ENCODE measurements at places on chromosomes 16 and 17.

DNA sequence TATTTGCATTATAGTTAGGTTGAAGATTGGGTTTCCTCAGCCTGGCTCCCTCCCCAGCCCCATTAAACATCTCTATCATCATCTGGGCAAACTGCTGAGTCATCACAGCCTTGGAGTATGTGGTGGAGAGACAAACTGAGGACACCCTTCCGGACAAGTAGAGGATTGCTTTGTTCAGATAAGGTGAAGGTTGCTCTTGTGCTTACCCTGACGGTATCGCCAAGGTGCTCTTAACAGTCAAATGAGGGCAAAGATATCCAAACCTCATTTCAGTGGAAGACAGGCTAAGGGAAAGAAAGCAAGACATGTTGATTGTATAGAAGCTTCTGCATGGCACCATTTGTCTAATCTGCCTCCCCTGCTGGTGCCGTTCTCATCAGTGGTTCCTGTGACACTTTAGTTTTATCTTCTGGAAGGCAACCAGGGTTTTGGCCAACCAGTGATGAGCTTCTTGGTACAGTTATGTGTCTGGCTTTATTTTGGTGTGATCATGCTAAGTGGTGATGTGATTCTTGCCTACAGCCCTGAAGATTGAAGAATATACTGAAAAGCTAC lies 56.9 kb upstream of the LGALS9 start:
- DNase-seq: no peak

DNA sequence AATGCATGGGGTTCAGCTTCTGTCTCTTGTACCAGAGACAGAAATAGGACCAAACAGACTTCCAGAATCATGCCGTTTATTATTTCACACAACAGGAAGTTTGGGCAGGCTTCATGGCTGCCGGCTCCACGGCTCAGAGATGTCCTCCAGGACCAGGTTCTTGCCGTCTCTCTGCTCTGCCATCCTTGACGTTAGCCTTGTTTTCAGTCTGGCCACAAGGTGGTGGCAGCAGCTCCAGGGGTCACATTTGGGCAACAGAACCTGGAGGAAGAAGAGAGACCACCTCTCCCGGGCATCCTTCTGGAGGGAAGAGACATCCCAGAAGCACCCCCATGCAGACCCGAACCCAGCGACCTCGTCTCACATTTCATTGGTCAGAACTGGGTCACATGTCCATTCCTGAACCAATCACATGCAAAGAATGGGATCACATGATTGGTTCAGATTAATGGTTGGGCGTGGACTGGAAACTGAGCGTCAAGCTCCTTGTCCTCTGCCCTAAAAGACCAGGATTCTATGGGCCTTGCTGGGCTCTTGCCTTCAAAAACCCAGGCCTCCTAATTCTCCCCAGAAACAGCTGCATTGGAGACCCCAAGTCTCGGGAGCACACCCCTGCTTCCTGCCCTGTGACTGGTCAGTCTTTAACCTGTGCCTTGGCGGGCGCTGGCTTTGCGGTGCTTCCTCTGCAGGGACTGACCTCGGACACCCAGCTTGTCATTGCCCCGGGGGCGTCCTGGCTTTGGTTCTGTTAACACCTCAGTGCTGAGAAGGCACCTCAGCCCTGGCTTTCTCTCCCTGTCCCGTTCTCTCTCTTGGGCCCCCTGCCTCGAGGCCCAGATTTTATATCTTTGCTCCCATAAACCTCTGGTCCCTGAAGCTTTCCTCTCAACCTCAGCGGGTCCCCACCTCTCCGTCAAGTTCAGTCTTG lies 63.3 kb downstream of the IRF8 start:
- DNase-seq: no peak

DNA sequence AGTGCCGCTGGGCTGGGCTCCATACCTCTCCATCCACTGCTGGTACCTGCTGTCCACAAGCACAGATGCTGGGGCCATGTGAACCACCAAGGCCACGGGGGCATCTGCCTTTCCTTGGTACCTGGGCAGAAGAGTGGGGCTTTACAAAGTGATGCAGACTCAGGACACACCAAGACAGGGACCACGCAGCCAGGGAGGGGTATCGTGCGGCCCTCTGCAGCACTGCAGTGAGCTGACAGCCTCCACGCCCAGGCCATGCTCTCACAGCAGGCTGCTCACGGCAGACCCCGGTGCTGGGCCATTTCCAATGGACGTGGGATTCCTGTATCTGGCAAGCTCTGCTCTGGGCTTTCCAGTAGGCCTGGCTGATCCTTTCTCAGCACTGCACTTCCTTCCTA lies 14.4 kb downstream of the ELAC2 start:
- no peak for DNase-seq

GRCh38 chr16:23293016-23293415 lies 9.1 kb upstream of the SCNN1B start:
- no peak for DNase-seq

GRCh38 chr17:11330826-11331225 lies 89.8 kb downstream of the SHISA6 start:
- peak; percentile 22 for DNase-seq

- no peak for DNase-seq
Observed at GRCh38 chr17:45029758-45030423, 21.5 kb downstream of the DCAKD start.

DNA sequence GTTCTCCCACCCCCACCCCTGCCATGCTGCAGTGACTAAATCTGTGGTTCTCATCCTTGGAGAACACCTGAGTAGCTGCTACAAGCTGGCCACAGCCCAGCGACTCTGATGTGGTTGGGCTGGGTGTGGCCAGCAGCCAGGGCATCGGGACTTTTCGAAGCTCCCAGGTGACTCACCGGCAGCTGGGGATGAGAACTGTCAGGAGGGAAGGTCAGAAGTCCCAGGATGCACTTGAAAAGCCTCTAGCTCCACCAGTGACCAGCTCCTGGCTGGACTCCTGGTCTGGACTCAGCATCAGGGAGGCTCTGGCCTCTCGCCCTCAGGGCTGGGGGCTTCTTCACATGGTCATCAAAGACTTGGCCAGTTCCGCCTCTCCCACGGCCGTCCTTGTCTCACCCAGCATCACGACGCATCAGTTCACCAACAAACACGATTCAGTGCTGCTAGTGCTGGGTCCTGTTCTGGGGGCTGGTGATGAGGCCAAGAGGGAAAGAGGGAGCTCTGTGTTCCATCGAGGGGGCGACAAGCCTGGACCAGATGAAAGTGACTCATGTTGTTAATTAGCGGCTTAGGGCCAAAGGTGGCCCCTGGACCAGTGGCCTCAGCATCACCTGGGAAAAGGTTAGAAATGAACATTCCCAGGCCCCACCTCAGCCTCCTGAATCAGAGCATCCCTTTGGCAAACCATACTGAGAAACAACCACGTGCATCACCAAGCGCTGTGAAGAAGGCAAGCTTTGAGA lies 3.9 kb upstream of the C17orf99 start:
- peak; percentile 64 for DNase-seq

DNA sequence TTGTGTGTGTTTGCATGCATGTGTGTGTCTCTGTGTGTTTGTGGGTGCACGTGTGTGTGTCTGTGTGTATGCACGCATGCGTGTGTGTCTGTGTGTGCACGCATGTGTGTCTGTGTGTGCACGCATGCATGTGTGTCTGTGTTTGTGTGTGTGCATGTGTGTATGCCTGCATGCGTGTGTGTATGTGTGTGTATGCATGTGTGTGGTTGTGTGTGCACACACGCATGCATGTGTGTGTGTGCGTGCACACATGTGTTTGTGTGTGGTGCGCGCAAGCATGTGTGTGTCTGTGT lies 239.9 kb upstream of the TNRC6C start:
- no peak for DNase-seq

- no peak for DNase-seq
Observed at GRCh38 chr16:8388684-8389083, 201.6 kb downstream of the TMEM114 start.

DNA sequence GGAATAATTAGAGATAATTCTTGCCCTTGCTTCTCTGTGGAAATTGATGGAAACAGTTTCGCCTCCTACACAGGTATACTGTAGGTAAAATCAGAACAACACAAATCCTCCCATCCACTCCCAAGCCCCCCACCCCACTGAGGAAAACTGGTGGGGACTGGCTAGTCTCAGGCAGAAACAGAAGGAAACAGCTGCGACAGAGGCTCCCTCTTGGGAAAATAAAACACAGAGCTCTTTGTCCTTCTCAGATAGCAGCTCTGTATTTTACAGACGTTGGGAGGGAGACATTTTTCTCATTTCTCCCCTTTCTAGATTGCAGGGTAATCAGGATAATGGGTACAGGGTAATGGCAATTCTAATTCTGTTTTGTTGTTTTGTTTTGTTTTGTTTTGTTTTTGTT lies 1.1 kb downstream of the SLFN13 start:
- DNase-seq: no peak

GRCh38 chr16:31143694-31144148 lies 6.1 kb downstream of the PRSS36 start:
- DNase-seq: no peak

DNA sequence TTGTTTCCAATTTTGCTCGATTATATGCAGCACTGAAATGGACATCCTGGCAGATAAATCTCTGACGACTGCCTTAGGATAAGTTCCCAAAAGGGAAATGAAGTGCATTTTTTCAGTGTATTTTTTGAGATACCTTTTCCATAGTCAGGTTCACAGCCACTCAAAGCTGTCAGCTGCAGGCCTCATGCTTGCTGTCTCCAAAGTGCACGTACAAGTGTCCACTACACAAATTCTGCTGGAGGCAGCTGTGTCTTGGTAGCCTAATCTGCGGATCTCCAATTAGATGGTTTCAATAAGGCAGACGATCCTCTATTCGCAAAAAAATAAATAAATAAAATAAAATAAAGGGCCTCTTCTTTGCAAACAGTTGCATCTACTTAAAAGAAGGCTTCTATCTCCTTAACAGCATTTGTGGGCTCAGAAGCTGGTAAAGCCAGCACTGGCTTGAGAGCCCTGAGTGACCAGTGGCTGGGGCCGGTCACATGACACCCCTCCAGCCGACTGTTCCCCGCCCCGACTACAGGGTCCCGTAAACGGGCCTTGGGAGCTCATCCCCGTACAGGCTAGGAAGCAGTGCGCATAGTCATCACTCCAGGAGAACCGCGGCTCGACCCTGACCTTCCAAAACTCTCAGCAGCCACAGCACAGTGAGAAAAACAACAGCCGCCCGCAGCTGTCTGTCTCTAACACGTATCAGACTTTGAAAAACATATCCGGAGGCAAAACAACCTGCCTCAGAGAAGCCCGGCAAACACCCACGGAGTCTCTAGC lies 18.8 kb downstream of the RPH3AL start:
- DNase-seq: peak; percentile 64

DNA sequence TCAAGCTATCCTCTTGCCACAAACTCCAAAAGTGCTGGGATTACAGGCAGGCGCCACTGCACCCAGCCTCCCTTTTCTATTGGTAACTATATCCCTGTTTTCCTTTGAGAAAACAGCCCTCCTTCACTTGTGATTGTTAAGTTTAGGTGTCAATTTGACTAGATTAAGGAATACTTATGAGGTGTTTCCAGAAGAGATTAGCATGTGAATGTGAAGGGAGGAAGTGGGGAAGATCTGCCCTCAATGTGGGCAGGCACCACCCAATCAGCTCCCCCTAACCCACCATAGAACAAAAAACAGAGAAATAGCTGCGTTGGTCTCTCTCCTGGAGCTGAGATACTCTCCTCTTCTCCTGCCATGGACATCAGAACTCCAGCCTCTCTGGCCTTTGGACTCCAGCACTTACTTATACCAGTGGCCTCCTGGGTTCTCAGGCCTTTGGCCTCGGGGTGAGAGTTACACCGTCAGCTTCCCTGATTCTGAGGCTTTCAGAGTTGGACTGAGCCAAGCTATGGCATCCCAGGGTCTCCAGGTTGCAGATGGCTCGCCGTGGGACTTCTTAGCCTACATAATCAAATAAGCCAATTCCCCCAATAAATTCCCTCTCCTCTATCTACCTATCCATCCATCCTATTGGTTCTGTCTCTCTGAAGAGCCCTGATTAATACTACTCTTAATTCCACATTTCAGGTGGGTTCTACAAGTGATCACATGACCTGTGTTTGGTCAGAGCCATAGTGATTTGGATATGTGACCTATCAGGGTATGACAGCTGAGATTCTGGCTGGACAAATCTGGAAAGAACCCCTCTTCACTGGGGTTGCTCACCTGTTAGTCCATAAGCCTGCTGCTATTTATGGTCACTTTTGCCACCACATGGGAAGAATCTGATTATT lies 12.0 kb upstream of the STAT3 start:
- DNase-seq: no peak

GRCh38 chr17:18261146-18261515 lies 669 bp downstream of the MIEF2 start:
- DNase-seq: peak; percentile 54

DNA sequence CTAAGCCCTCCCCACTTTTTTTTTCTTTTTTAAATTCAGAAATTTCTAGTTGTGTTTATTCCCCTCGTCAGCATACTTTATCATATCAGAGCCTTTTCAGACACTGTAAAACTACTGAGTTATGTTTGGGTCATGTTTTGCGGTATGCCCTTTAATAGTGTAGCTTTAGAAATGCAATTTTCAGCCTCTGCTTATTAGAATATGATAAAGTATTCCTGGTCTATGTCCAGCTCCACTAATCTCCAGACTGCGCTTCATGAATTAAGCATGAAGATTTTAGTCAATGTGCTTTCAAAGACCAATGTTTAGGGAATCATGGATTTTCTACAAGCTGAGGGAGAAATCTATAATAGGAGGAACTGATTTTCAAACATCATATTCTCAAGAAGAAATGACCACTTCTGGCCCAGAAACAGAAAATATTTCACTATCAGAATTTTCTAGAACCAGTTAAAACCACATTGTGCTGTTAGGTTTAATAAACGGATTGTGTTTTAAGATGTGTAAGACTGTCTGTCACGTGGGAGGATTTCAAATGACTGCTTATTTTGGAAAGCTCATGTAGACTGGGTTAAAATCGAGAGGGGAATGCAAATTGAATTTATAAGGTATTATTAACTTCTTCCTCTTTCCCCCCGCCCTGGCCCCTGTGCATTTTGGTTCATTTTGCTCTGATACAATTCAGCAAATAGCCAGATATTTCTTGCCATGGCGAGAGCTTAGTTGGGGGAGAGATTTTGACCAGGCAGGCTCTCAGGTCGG lies 498.5 kb downstream of the WWOX start:
- no peak for DNase-seq

- no peak for DNase-seq
Observed at GRCh38 chr16:35185366-35186044, 1726.1 kb downstream of the TP53TG3F start.

DNA sequence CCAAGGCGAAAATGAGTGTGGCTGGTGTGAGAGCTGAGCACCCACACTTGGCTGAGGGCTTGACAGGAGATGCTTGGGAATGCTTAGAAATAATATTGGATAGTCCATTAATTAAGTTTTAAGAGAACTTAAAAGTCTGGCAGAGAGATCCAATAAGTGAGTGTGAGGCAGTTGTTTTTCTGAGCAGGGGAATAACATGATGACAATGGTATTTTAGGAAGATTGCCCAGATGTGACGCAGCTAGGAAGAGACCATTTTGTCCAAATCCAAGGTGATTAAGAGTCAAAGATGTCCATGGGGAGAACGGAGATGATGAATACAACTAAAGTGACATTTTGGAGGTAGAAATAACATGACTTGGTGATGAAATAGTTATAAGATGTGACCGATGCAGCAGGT lies 102.8 kb upstream of the AXIN2 start:
- no peak for DNase-seq

Data from mucosa of gallbladder (tissue), 1 donor.